NCI-H460 (cell line): ENCODE measurements at places on chromosomes 12 and 14.

GRCh38 chr12:49200919-49201594 lies 12.2 kb upstream of the TUBA1A start:
- peak; percentile 84 for DNase-seq

DNA sequence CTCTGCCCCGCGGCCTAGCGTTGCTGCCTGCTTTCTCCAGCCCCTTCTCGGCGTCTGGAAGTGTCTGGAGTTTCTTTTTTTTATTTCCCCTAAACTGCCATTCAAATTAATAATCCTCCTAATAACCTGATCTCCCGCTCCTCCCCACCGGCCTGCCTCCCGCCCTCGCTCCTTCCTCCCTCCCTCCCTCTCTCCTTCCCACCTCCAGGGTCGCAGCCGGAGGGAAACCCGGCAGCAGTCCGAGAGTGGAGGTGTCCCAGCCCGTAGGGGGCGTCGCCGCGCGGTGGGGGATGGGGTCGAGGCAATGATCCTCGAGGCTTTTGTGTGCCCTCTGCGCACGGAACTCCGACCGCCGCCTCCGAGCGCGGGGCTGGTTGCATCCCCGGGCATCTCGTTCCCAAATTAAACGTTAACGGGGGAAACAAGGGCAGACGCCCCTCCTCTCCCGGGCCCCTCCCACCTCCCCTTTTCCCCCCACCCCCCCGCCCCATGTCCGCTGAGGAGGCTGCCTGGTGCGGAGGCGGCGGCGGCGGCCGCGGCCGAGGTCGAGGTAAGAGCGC lies 1.0 kb upstream of the SOCS2 start:
- peak; percentile 48 for DNase-seq

GRCh38 chr14:91280129-91280528 lies 35.6 kb upstream of the GPR68 start:
- DNase-seq, result no peak

DNA sequence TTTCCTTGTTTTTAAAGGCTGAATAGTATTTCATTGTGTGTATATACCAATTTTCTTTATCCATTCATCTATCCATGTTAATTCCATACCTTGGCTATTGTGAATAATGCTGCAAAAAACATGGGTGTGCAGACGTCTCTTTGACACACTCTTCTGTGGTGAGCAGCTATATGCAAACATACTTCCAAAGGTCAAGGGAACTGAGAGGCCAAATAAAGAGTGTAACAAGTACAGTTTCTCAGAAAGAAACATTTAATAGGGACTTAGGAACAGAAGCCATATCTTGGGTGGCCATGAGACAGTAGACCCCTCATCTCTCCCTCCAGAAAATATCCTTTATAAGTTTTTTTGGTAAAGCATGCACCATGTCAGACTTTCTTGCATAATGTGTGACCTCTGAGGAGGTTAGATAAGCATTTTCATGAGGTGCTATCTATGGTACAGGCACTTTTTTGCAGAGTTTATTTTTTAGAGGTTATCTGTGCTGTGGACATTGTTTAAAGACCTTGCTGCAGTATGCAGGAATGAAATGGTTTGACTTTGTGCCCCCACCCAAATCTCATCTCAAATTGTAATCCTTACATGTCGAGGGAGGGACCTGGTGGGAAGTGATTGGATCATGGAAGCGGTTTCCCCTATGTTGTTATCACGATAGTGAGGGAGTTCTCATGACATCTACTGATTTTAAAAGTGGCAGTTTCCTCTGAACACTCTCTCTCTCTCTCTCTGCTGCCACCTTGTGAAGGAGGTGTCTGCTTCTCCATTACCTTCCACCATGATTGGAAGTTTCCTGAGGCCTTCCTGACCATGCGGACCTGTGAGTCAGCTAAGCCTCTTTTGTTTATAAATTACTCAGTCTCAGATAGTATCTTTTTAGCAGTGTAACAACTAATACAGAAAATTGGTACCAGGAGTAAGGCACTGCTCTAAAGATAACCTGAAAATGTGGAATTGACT lies 1202.3 kb downstream of the GALC start:
- DNase-seq, result peak; percentile 15

DNA sequence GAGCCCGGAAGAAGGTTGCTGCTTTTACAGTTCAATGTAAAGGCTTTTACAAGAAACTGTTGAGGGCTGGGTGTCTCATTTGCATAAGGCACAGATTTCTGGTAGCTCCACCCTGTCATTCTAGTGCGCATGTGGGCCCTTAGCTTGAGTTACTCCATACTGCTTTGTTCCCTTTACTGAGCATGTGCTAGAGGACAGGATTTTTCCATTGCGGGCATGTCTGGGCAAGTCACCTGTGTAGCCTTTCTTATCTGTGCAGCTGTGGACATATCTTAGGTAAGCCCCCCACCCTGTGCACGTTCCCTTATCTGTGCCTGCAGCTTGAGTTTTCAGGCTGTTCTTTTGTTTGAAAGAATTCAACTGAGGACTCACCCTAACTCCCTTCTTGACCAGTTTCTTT lies 56.2 kb upstream of the ARHGAP5 start:
- no peak for DNase-seq

DNA sequence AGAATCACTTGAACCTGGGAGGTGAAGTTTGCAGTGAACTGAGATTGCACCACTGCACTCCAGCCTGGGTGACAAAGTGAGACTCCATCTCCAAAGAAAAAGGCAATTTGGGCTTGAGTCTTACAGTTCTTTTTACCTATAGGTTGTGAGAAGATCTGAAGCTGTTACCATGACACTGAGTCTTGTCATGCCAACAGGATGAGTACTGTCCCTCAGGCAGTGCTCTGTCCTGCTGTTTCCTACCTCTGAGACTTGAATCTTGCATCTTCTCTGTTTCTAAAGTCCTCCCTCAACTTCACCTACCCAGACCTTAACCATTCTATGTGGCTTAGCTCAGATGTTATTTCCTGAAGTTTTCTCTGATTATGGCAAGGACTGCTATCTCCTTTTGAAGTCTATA lies 400.8 kb upstream of the PRICKLE1 start:
- no peak for DNase-seq

DNA sequence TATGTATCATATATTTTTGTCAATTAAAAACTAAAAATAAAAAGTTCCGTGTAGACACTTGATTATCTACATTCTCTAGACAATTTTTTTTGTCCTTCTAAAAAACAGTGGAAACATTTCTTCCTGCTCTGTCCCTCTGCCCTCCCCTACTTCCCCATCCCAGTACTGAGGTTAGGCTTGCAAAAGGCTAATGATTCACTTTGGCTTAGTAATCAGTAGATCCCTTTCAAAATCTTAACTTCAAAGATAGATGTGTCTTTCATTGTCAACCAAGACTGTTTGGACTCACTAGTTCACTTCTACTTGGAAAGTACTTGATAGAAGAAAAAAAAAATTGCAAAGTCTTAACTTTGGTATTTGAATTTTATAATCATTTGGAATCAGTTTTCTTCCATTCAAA lies 3.8 kb downstream of the SETD3 start:
- DNase-seq, result no peak

GRCh38 chr12:82437744-82438143 lies 79.4 kb downstream of the METTL25 start:
- no peak for DNase-seq

GRCh38 chr14:105529319-105529568 lies 2.9 kb downstream of the TMEM121 start:
- no peak for DNase-seq

GRCh38 chr14:67919259-67920032 lies 99.9 kb downstream of the RAD51B start:
- DNase-seq, result no peak

GRCh38 chr14:54579621-54580020 lies 12.7 kb downstream of the SAMD4A start:
- peak; percentile 53 for DNase-seq

GRCh38 chr12:79143803-79144202 lies 279.2 kb downstream of the SYT1 start:
- no peak for DNase-seq

- DNase-seq, result no peak
Measured at GRCh38 chr12:90393089-90393488, 561.9 kb downstream of the CCER1 start.

DNA sequence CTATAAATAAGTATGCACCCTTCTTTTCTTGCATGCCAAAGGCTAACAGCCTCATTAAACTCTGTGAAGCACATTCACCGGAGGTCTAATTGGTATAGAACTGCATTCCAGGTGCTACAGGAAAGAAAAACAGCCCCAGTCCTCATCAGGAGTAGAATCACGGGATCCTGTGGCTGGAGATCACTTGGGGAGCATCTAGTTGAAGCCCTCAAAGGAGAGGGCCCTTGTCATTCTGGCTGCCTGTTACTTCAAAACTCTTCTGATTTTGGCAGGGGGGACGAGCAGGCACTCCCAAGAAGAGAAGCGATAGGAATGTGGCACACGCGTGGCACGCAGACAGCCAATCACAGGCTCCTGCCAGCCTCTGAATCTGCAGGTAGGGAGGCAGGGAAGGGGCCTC lies 154.4 kb downstream of the TTC7B start:
- DNase-seq, result no peak

- no peak for DNase-seq
Measured at GRCh38 chr12:53980802-53981496, 4.0 kb upstream of the HOXC10 start.

DNA sequence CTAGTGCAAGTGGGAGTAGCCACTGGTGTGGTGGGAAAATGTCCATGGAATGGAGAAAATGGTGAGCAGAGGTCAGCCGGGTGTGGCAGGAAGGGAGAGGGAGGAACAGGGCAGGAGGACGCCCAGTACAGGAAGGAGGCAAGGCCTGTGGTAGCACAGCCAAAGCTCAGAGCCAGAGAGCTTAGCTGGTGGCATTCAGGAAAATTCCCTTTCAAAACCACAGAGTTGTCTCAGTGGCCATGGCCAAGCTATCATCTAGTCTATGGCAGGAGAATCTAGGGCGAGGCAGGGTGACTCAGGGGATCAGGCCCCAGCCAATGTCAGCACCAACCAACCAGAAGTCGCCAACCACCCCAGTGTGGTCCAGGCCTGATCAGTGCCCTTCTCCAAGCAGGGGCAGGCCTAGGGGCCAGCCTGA lies 67.7 kb upstream of the DDX11 start:
- DNase-seq, result no peak

- DNase-seq, result no peak
Measured at GRCh38 chr12:53207042-53207441, at the start of gene ITGB7. Gene ITGB7, minus strand, starts transcription at chr12:53207251. Its CDS starts 6,808 bp downstream, at chr12:53200443.

DNA sequence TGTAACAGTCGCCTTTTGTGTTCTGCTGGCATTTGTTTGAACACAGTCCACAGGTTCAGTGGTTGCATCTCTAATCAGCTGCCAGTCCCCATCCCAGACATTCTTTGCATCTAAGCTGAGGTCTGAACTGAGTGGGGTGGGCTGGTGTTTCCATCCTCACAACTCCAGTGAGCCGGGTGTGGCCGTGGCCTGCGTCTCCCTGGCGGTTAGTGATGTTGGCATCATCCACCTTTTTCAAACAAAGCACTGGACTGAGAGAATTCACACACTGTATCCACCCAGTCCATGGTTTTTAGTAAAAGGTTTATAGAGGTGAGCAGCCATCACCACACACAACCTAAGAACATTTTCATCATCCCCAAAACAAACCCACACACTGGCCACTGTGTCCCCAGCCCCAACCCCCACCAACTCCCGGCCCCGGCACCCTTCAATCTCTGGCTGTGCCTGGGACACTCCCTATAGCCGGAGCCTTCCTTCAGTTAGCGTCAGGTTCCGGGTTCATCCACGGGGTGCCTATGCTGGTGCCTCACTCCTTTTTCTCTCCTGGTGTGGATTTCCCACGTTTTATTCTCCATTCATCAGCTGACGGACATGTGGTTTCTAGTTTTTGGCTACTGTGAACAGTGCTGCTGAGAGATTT lies 6.5 kb downstream of the DDX51 start:
- no peak for DNase-seq

DNA sequence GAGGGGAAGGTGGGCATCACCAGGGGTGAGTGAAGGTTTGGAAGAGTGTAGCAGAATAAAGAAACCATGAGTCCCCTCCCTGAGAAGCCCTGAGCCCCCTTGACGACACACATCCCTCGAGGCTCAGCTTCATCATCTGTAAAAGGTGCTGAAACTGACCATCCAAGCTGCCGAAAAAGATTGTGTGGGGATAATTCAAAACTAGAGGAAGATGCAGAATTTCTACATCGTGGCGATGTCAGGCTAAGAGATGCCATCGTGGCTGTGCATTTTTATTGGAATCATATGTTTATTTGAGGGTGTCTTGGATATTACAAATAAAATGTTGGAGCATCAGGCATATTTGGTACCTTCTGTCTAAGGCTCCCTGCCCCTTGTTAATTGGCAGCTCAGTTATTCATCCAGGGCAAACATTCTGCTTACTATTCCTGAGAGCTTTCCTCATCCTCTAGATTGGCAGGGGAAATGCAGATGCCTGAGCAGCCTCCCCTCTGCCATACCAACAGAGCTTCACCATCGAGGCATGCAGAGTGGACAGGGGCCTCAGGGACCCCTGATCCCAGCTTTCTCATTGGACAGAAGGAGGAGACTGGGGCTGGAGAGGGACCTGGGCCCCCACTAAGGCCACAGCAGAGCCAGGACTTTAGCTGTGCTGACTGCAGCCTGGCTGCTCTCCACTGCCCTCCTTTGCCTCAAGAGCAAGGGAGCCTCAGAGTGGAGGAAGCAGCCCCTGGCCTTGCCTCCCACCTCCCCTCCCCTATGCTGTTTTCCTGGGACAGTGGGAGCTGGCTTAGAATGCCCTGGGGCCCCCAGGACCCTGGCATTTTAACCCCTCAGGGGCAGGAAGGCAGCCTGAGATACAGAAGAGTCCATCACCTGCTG lies 7.0 kb downstream of the SERPINA1 start:
- no peak for DNase-seq

DNA sequence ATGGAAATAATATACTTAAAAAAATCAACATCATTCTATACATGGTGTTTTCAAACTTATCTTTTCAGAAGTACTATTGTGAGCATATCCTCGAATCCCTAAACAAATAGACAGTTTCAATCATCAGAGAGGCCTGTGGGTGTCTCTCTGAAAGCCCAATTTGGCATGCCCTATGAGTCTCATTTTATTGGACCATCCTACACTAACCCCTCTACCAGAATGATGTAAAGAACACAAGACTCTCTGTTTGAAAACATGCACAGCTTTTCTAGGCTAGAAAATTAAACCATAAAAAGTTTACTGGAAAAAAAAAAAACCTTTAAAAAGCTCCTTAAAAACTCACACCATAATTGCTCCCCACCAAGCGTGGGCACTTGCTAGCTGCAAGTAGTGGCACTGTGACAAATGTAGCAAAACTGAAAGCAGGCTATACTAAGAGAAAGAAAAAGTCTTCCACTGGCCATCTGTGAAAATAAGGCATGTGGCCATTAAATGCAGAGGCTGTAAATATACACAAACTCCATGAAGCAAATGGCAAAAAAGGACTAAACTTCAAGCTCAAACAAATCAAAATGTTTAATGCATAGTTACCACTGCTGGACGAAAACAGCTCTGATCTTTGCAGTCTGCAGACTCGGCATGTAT lies 394.2 kb downstream of the SOX5 start:
- DNase-seq, result no peak
